Activated naive CD8-positive, alpha-beta T cell treated with anti-CD3 and anti-CD28 coated beads, Interleukin-2, amount 10 ng/mL, durations not matched to agents 7 days and 5 days (primary cell): ENCODE measurements at places on chromosomes 2 and 18. TPM values are rescaled to one million over a fixed set of nuclear protein-coding genes. Genes with fewer than 3 reads are reported as not detected.

DNA sequence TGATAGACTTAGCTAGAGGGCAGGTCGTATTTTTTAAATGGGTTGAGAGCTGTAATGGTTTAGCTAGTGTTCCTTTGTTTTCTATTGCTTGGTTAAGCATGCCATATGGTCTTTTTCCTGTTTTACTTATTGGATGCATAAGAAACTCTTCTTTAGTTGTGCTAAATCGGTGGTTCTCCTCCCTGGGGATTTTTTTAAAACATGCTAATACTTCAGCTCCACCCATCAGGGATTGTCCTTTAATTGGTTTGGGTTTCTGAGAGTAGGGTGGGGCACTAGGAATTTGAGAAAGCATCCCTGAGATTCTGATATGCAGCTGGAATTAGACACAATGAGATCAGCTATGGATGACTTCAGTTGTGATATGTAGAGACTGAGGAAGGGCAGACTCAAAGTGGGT lies 497.2 kb downstream of the THSD7B start:
- H3K27me3 ChIP-seq: no peaks in the 10 kb centered on the region
- H3K4me1 ChIP-seq: no peaks in the 10 kb centered on the region
- H3K36me3 ChIP-seq: no peaks in the 10 kb centered on the region
- DNase-seq: no peak
- H3K4me3 ChIP-seq: no peak overlapping the region

DNA sequence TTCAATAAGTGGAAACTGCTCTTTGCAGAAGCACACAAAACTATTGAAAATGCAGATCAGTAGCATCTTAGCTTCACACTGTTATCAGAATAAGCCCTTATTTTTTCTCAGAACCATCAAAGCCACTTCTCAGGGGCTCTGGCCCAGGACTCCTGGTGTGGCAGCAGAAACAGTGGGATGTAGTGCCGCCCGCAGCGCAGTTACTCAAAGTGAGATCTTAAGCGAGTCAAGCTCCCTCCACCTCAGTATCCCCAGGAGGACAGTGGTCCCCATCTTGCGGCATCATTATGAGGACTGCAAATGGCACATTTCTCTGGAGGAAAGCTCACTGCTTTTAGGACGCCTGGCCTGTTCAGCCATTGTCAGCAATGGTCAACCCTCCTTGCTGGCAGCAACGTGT lies 60.0 kb downstream of the MBP start:
- H3K4me3 ChIP-seq: no peak overlapping the region
- peaks cover 34% of the 10 kb centered on the region for H3K36me3 ChIP-seq
- no peaks in the 10 kb centered on the region for H3K27me3 ChIP-seq
- H3K27ac ChIP-seq: no peak overlapping the region

- peaks cover 1% of the 10 kb centered on the region for H3K4me1 ChIP-seq
- H3K4me3 ChIP-seq: no peak overlapping the region
- no peak for DNase-seq
- no peak overlapping the region for H3K27ac ChIP-seq
- peaks cover 21% of the 10 kb centered on the region for H3K27me3 ChIP-seq
Measured at GRCh38 chr2:75602724-75603342, 42.1 kb upstream of the EVA1A start.

Gene DSG4
- not detected for total RNA-seq

- H3K4me1 ChIP-seq: peaks cover 28% of the 10 kb centered on the region
- H3K27ac ChIP-seq: no peak overlapping the region
- peaks cover 6% of the 10 kb centered on the region for H3K36me3 ChIP-seq
Measured at GRCh38 chr2:72148837-72149555, 1.3 kb upstream of the CYP26B1 start.

Gene CYTIP
- total RNA-seq: 238 TPM

DNA sequence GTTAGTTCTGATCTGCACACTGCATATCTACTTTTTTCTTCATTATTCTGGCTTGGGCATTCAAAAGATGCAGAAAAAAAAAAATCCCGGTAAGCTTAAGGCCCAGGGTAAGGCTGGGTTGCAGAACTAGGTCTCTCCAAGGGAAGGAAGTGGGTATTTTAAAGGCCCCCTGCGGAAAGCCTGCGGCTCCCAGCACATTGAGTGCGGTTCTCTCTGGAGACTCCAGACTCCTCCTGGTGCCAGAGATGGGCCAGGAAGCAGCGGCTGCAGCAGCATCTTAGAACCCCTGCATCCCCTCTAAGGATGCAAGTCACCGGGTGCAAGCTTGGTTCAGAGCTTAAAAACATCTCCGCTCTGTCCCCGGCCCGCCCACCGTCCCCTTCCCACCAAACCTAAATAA lies 49.5 kb downstream of the TGIF1 start:
- H3K36me3 ChIP-seq: no peaks in the 10 kb centered on the region
- H3K4me1 ChIP-seq: peaks cover 11% of the 10 kb centered on the region
- H3K27ac ChIP-seq: no peak overlapping the region
- DNase-seq: no peak

DNA sequence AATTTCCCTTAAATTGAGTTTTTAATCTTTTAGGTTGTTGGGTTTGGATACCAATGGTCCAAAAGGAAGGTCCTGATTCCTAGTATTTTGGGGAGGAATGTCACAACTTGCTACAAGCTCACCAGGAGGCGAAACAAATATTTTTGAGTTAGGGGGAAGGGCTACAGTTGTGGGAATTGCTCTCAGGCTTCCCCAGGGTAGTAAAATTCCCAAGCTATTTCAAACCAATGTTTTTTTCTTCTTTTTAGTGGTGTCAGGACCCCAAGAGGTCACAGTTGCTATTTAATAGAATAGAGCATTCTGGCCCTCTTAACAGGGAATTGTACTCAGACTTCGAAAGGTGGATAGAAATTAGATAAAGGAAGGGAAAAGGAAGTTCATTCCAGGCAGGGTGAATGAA lies 68.5 kb upstream of the ST3GAL5 start:
- H3K4me1 ChIP-seq: peaks cover 16% of the 10 kb centered on the region
- no peak for DNase-seq
- no peak overlapping the region for H3K4me3 ChIP-seq
- no peaks in the 10 kb centered on the region for H3K36me3 ChIP-seq

DNA sequence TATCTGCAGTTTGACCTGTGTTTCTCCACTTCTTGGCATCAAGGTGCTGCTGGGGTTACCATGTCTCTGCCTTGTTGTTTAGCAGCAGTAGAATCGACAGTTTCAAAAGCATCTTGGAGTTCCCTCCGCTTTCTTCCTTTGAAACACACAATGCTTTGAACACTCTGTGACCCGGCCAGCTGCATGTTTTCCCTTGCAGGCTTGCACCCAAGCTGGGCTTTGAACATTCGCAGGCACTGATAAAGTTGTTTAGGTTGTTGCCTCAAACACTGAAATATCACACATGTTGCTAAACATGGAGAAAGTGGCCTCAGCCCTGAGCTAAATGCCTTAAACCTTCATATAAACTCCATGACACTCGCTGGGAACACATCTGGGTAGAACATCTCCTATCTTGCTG lies 251.7 kb downstream of the TSN start:
- H3K27ac ChIP-seq: no peak overlapping the region
- H3K27me3 ChIP-seq: peaks cover 2% of the 10 kb centered on the region
- no peaks in the 10 kb centered on the region for H3K4me1 ChIP-seq
- no peaks in the 10 kb centered on the region for H3K36me3 ChIP-seq
- no peak overlapping the region for H3K4me3 ChIP-seq
- DNase-seq: no peak

DNA sequence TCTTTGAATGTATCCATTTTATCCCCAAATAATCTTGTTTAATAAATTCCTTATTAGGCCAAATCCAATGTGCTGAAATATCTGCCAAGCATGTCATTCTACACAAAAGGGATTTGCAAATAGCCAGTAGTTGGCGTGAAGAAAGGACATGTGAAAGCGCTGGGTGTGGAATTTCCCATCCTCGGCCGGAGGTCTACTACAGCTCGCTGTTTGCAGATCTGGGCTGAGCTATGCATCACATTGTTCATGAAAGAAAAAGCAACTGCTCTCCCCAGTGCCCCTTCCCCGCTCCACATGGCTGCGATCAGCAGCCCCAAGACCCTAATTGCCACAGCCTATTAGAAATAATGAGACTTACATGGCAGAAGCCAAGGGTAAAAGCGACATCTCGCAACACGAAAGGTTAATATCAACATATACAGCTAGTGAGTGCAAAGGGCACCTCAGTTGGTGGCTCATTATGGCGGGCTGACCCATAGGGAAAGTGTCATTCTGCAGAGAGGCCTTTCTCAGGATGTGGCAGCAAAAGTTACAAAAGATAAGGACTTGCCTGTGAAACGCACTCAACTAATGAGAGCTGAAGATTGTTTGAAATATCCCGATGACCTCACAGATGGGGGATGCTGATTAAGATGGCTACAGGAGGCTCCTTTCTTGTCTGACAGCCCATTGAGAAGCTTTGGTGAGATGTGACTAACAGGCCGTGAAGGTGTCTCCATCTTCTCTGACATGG lies 126.9 kb upstream of the CYP1B1 start:
- H3K27ac ChIP-seq: no peak overlapping the region
- H3K36me3 ChIP-seq: no peaks in the 10 kb centered on the region
- no peak overlapping the region for H3K4me3 ChIP-seq
- H3K27me3 ChIP-seq: peaks cover 31% of the 10 kb centered on the region
- H3K4me1 ChIP-seq: no peaks in the 10 kb centered on the region

- H3K4me3 ChIP-seq: no peak overlapping the region
- H3K27me3 ChIP-seq: peaks cover 6% of the 10 kb centered on the region
- H3K36me3 ChIP-seq: peaks cover 1% of the 10 kb centered on the region
- no peak for DNase-seq
Measured at GRCh38 chr2:128726236-128726635, 407.6 kb upstream of the HS6ST1 start.

DNA sequence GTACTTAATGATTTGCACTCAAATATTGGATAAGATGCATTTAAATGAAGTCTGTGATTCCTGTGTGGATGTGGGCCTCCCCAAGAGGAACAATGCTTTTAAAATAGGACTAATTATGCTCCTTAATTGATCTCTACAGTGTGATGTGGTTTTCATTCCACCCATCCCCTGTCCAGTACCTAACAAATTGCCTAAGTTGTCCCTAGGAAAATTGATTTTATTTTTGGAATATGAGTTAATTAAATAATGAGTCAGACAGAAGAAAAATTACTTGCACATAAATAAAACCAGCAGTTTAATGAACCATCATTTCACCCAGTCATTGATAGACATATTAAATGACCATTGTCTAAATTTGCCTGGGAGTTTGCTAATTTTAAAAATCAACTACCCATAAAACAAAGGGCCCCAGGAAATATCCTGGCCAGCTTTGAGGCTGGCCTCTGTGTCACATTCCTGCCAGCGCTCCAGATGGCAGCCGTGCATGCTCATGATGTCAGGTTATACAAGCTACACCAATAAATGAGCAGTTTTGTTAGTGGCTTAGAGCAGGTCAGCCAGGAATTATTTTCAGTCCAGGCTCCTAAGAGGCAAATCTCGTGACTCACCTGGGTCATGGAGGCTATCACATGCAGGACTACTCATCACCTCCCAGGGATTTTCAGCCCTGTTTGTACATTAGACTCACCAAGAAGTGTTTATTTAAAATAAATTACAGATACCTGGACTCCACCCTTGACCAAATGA lies 31.9 kb downstream of the ABHD3 start:
- H3K27me3 ChIP-seq: no peaks in the 10 kb centered on the region
- no peak for DNase-seq
- H3K36me3 ChIP-seq: peaks cover 15% of the 10 kb centered on the region
- H3K4me1 ChIP-seq: no peaks in the 10 kb centered on the region
- no peak overlapping the region for H3K4me3 ChIP-seq

GRCh38 chr18:48039769-48040215 lies 109.3 kb upstream of the SMAD2 start:
- no peaks in the 10 kb centered on the region for H3K36me3 ChIP-seq
- no peak for DNase-seq
- H3K27me3 ChIP-seq: peaks cover under 1% of the 10 kb centered on the region
- H3K27ac ChIP-seq: no peak overlapping the region
- no peak overlapping the region for H3K4me3 ChIP-seq
- H3K4me1 ChIP-seq: no peaks in the 10 kb centered on the region

GRCh38 chr18:79629249-79629558 lies 50.4 kb upstream of the CTDP1 start:
- H3K27ac ChIP-seq: no peak overlapping the region
- H3K36me3 ChIP-seq: no peaks in the 10 kb centered on the region
- H3K4me3 ChIP-seq: no peak overlapping the region
- peaks cover 9% of the 10 kb centered on the region for H3K27me3 ChIP-seq
- DNase-seq: no peak

DNA sequence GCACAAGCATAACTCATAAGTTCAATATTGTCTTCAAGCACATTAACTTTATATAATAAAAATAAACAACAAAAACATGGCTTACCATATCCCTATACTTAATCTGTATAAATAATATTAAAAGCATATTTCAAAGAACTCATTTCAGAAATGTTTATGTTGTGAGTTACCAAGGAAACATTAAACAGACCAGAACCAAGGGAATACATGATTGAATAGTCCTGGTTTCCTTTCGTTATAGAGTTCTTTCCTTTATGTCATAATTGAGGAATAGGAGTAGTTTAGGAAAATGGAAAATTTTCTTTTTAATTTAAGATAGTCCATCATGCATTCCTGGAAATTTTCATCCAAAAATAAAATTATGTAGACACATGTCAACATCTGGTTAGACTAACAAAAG lies 343.0 kb downstream of the ERBB4 start:
- H3K36me3 ChIP-seq: no peaks in the 10 kb centered on the region
- no peak overlapping the region for H3K27ac ChIP-seq
- H3K27me3 ChIP-seq: no peaks in the 10 kb centered on the region
- no peaks in the 10 kb centered on the region for H3K4me1 ChIP-seq

DNA sequence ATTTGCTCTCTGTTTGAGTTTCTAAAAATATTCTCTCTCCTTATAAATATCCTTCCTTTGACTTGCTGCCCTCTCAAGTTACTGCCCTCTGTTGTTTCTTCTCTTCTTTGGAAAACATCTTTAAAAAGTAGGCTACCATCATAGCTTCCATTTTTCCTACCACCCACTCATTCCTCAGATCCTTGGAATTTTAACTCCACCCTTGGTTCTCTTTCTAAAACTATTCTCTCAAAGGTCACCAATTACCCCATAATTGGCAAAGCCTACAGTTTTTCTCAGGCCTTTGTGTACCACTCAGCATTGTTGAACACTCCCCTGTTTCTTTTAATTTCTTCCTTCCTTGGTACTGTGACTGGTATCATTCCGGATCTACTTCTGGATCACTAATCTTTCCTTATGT lies 43.0 kb upstream of the ITGAV start:
- H3K4me3 ChIP-seq: no peak overlapping the region
- H3K4me1 ChIP-seq: no peaks in the 10 kb centered on the region
- no peak for DNase-seq
- peaks cover 5% of the 10 kb centered on the region for H3K27me3 ChIP-seq
- no peaks in the 10 kb centered on the region for H3K36me3 ChIP-seq
- no peak overlapping the region for H3K27ac ChIP-seq

GRCh38 chr18:56977309-56977708 lies 169.6 kb upstream of the BOD1L2 start:
- peaks cover 14% of the 10 kb centered on the region for H3K36me3 ChIP-seq
- H3K27ac ChIP-seq: no peak overlapping the region
- no peaks in the 10 kb centered on the region for H3K27me3 ChIP-seq
- no peaks in the 10 kb centered on the region for H3K4me1 ChIP-seq
- no peak overlapping the region for H3K4me3 ChIP-seq

DNA sequence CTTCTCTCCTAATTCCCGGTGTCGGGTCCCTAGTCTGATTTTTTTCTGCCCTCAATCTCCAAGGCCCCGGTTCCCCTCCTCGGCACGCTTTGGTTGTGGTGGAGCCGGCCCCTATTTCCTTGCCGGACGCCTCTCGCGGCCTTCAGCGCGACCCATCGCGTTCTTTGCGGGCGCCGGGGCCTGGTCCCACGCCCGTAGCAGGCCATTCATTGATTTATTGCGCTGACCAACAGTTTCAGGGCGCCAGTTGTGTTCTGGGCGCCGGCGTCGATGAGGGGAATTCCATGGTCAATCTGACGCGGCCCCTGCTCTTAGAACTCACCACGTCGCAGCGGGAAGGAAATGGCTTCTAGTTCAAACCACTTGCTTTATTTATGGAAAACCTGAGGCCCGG lies 396 bp downstream of the CNOT9 start:
- peak overlapping the region; percentile 91 for H3K4me3 ChIP-seq
- H3K36me3 ChIP-seq: peaks cover 25% of the 10 kb centered on the region
- peaks cover 43% of the 10 kb centered on the region for H3K4me1 ChIP-seq
